ENCODE measurements at places on chromosomes 12 and 14.

DNA sequence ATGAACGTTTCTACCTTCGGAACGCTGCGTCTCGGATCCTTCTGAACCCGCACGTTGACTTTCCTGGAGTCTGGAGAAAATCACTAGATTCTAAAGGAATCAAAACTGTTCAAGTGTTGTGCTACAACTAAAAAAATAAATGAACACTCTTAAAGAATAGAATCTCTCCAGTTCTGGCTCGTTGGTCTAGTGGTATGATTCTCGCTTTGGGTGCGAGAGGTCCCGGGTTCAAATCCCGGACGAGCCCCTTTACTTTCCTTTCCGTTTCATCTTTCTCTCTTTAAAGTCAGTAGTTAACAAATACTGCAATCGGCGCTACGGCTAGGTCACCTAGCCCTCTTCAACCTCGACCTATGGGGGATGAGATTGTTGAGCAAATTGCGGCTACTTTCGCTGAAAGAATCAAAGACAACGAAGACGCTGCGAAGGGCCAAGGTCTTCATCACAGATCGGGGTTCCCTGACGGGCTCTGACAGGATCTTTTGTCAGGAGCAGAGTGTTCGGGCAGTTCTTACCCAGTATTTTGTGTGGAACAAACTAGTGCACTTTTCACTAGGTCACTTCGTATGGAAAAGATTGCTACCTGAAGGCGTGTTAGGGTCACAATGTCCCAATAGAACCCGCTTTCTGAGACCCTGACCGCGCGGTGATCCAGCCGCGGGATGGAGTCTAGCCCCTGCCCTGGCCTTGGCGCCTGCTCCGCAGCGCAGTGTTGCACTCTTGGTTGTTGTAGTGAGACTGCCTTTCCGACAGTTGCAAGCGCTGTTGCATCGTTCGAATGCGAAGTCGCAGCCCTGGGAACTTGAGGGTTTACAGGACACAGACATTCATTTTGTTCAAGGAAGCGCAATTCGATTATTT, 8.4 kb downstream of the OR6S1 start:
- DNase-seq: peak; percentile 47

DNA sequence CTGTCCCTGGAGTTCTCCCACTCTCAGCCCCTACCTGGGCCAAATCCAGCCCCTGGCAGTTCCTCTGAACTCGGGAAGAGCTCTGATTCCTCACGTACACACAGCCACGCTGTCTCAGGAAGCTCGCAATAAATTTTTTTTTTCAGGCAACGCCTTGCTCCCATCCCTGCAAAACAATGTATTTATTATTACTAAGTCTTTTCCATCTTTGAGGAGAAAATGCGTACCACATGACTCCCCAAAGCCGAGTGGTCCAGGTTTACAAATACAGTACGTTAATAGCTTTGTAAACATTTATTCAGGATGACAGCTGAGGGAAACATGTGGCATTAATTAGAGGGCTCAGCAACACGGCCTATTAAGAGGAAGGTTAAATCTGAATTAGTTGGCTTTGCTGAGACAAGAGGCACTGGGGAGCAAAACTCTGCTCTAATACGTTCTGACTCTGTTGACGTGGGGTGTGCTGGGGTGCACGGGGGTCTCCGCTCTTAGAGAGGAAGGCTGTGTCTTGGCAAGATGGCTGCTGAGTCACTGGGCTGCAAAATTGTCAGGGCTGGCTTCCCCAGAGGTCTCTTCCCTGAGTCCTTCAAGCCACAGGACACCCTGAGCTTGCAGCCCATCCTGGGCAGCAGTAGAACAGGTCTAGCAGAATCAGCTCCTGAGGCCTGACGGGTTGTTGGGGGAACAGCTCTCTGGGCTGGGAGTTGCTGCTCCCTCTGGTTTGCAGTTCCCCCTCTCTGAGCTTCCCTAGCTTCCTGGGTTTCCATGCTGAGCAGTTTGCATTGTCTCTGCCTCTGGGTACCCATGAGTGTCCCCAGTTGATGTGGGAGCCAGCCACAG, 185.2 kb upstream of the TBX3 start:
- no peak for DNase-seq

- no peak for DNase-seq
Measured at GRCh38 chr12:65536876-65537681, 258.6 kb downstream of the MSRB3 start.

DNA sequence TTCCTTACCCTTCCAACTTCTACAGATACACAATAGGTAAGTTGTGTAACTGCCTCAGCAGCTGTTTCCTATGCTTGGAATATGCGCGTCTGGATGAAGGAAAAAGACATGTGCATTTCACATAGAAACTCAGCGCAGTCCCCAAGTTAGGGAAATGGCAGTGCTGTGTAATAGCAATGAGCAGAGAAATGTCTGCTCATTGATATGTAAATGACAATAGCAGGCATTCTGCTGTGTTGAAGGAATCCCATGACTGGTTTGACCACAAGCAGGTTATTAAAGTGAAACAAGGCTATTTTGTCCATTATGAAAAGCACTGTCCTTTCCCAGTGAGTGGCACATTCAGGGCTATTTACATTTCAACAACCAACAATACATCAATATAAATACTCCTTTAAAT, 106.6 kb downstream of the BTG1 start:
- DNase-seq: no peak

GRCh38 chr12:111261911-111262676, 106.8 kb downstream of the PHETA1 start:
- no peak for DNase-seq

GRCh38 chr12:31772685-31773222, 43.9 kb upstream of the AMN1 start:
- DNase-seq: no peak

DNA sequence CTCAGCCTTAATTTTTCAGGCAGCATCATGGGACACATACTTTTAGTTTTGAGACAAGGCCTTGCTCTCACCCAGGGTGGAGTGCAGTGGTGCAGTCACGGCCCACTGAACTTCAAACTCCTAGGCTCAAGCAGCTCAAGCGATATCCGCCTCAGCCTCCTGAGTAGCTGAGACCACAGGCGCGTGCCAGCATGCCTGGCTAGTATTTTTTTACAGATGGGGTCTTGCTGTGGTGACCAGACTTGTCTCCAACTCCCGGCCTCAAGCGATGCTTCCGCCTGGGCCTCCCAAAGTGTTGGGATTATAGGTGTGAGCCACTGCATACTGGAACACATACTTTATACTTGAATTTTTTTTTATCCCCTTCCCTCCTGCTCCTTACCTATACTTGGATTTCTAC, 2.8 kb downstream of the RDH5 start:
- DNase-seq: no peak

Measured in progenitor cell of endocrine pancreas (in vitro differentiated cells).